Eye (tissue), 1 donor: ENCODE measurements at places on chromosomes 3 and 15.
A peak's percentile ranks its signal among the peaks of the same experiment; 100 is the strongest.

DNA sequence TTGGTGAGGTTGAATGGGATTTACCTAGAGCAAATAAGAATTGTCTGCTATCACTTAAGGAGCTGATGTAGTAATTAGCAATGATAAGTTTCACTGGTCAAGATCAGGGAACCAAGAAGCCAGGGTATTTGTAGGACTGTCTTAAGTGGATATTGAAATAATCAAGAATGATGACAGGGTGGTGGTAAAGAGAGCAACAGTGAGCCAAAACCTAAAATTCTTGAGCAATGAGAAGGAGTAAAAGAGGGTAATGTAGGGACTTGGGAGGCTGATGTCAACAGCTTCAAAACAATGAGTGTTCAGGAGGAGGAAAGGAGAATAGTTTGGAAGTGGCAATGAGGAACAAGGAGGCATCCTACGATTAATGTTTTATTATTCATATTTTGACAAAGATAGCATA lies 31.5 kb upstream of the SLC2A2 start:
- DNase-seq, result no peak

DNA sequence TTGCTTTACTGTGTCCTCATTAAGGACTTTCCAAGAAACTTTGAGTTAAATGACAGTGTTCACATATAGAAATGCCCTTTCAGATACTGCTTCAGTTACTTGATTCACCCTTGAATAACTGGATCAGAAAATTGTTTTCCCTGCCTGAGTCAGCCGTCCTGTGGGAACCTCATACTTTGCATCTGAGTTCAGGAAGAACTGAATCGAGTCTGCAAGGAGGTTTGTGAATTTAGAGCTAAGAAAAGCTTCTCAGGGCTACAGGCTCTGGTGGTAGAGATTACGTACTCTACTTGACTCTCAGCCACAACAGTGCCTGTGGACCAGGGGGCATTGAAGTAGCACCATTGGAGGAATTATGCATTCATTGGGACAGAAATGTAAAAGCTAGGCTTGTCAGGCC lies 252.4 kb upstream of the C2CD4B start:
- no peak for DNase-seq

DNA sequence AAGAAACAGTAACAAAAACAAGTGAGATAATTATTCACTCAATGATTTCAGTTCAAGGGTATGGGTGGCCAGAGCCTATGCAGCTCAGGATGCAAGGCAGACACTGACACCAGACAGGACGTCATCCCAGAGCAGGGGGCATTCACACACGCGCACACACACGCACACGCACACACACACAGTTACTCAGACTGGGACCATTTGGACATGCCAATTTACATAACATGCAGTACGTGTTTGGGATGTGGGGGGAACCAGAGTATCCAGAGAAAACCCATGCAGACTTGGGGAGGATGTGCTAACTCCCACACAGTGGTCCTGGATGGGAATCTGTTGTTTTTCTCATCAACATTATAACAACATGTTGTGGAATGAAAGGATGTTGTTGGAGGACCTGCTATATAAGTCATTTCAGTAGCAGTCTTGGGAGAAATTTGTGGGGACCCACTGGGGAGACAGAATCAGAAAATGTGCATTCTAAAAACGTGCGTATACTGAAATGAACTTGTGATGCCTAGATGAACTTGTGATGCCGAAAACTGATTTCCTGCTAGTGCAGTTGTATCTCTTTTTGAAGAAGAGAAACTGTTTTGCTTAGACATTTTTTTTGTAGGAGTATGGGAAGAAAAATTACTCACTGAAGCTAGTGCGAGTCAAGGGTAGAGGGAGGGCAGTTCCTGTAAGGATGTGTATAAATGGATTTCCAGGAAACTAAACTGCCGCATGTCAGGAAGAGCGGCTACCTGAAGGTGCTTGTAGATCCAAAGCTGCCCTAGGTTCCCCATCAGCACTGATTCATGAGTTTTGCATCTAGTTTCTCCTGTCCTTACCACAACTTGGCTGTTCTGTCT lies 25.2 kb downstream of the CD200 start:
- no peak for DNase-seq

DNA sequence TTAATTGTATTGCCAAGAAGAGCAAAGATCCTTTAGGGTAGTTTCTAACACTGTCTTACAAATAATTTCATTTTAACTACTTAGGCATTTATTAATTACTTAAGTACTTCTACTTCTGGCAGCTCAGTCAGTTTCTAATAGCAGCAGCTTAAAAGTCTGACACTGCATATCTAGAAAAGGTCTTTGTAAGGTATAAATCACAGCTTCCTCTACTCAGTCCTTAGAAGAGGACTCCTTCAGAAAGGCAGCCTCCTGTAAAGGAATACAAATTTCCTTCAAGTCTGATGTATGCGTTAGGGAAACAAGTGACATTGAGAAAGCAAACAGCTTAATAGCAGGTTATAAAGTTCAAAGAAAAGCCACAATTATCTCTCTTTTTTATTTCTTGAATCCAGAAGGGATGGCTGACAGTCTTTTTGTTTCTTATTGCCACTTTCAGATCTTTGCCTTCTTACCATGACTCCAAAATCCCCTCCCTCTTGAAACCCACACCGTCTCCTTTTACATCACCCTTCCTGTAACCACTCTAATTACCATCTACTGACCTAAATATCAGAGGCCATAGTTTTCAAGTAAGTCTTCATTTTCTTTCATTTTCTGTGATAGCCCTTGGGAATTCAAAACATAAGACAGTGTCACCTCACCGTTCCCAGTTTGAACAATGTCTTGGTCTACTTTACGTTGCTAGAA lies 109.5 kb downstream of the CGGBP1 start:
- no peak for DNase-seq

DNA sequence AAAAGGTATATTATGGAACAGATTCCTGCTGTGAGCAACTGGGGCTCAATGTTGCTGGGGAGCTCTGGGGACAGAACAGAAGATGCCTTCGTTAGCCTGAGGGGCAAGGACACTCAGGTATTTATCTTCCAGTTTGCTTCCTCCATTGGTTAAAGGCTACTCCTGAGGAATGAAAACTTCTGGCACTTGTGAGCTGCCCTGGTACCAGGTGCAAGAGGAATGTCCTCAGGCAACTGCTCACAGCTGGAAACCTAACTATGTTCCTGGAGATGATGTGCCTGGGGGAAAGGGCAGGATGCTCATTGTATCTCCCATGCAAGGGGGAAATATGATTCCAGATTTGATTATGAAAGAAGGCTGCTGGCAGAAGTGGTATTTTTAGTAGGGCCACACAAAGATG lies 54.0 kb upstream of the BBX start:
- no peak for DNase-seq

GRCh38 chr3:16770792-16771191 lies 114.0 kb upstream of the PLCL2 start:
- DNase-seq, result no peak

- no peak for DNase-seq
Measured at GRCh38 chr15:62052713-62053112, 7.5 kb downstream of the VPS13C start.

DNA sequence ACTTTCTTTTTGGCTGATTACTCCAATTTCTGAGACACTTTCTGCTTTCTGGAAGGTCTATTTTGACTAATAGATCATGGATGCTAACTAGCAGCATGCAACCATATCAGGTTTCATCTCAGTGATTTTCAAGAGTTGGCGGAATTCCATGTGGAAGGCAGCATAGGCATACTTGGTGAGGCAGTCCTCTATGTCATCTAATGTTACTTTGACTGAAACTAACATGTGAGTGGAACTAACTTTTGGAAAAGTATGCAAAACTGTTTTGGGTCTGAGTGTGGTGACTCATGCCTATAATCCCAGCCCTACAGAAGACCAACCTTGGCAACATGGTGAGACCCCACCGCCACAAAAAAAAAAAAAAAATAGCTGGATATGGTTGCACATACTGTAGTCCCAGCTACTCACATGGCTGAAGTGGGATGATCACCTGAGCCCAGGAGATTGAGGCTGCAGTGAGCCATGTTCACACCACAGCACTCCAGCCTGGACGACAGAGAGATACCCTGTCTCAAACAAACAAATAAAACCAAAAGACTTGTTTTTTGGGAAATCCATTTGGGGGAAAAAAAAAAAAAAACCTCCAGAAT lies 1033.7 kb downstream of the ROBO1 start:
- peak; percentile 24 for DNase-seq

DNA sequence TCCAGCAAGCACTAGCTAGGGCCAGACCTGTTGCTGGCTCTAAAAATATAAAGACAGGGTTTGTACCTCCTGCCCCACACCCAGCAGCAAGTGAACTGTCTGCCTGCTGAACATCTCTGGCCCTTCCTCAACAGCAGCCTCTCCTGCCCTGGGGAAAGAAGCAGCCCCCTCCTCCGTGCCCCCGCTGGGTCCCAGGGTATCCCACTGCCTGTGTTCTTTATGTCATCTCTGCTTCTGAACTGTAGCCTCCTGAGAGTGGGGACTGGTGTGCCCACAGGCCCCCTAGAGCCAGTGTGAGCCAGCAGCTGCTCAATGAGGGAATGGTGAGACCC lies 54.5 kb downstream of the ACAD9 start:
- DNase-seq, result no peak

GRCh38 chr3:48915296-48915695 lies 3.3 kb upstream of the ARIH2 start:
- no peak for DNase-seq

DNA sequence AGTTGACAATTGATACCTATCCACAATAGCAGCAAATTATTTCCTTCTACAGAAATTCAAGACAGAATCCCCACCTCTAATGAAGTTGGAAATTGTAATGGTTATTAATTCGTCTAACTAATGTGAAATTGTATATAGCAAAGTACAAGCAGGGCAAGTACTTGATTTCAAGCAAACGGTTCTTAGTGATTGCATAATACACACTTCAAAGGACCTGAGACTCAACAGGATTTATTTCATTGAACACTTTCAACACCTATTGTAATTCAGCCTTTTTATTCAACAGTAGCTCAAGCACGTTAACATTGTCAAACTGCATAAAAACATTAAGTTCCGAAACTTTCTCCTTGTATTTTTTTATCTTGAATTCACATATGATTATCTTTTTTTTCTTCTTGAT lies 40.2 kb upstream of the AGTR1 start:
- DNase-seq, result no peak

- DNase-seq, result no peak
Measured at GRCh38 chr3:51190827-51191226, 194.3 kb upstream of the MANF start.

DNA sequence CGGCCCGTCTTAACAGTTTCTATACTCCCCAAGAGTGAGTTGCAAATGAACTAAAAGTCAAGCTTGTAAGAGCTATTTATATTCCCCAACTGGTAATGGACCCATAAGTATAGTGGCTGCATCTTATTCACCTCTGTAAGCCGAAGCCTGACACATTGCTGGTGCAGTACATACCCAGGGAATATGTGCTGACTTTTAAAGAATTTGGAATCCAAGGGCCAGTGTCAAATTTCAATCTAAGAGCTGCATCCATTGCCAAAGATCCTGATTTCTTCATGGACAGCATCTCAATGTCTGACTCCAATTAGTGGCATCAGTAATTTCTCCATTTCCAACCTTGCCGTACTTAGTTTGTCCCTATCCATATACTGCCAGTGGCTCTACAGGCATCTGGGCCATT lies 42.0 kb downstream of the FRMD4B start:
- no peak for DNase-seq

- DNase-seq, result no peak
Measured at GRCh38 chr3:158777161-158777873, 24.5 kb upstream of the MFSD1 start.
